Renal cortical epithelial cell (primary cell): ENCODE measurements at places on chromosomes 7 and 10.

GRCh38 chr7:148436135-148436534, 154.4 kb upstream of the C7orf33 start:
- no peak for DNase-seq

DNA sequence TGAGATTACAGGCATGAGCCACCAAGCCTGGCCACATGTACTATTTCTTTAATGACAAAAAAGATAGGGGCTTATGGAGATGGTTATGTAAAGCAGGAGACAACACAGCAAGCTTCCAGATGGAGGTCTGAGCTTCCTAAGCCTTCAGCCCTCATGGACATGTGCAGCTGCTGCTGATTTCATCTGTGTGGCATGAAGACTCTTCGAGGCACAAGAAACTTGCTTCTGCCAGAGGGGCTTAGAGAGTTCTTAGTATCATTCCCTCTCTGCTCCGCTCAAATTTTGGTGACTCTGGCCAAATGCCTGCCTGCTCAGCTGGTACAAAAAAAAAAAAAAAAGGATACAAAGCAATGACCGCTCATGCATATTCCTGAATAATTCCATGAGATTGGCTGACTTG, 552.5 kb downstream of the TYW1 start:
- DNase-seq, result no peak

GRCh38 chr7:15402436-15403136, 159.2 kb downstream of the AGMO start:
- DNase-seq, result no peak

DNA sequence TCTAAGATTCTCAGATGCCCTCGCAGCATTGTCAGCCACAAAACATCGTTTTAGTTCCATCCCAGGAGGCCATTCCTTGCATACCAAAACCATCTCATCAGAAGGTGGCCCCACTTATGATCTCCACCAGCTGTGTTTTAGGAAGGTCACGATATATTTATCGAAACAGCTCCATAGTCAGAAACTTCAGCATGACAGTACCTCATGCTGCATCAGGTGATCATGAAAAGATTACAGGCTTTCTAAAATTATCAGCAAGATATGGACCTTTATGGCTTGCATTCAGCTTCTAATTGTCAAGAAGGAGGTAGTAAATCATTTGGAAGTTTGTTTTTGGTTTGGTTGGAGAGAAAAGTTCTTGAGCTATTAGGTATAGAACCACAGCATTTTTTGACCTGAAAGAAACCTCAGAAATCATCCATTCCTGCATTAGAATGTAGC, 20.0 kb downstream of the JAZF1 start:
- DNase-seq, result no peak
